ENCODE measurements at places on chromosomes 1 and 21.

DNA sequence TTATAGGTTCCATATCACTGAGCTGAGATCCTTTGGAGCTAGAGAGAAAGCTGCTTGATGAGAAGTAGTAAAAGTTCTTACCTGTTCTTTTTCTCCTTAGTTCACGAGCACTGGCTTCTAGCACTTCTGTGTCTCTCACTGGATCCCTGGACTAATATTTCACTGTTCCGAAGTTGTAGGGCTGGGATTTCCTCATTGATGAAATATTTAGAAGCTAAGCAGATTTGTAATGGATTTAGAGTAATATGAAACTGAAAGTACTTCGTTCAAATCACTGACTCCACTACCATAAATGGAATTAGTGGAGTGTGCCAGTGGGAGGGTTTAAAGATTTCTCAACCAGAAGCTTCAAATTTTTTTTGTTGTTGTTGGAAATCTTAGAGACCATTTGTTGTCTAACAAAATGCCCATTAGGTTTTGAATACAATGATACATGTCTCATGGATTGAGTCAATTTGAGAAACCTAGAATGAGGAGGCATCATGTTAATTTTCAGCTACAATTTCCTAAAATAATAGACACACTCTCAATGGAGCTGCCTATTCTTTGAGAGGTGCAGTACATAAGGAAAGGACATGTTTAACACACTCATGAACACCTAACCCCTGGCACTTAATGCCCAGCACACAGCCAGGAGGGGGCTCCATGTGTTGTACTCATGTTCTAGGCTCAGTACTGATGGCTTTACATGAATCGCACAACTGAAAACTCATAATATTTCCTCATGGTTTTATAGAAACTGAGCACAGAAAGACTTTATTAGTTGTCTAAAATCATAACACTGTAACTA lies at the start of gene GBP1:
Gene GBP1 (minus strand): TSS at position 130 of the 790 bp plus-strand sequence. CDS start 1,974 bp downstream, outside the sequence.
- DNase-seq = no peak

GRCh38 chr1:223785808-223786207 lies 59.9 kb downstream of the TP53BP2 start:
- no peak for DNase-seq

DNA sequence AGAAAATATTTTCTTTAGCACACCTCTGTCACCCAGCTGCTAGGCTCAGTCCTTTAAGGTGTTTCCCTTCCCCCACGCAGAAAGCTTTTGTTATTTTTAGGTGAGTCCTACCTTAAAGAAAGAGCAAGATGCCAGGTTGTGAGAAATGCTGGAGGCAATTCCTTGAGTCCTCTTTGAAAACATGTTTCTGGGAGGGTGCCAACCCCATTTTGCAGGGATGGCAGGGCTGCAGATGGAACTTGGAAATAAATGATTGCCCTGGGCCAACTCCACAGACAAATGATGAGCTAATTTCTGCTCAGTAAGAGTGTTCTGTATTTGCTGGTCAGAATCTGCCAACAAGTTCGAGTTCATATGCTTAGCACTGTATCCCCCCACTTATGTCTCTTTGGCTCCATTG lies 119.2 kb upstream of the RAB3GAP2 start:
- DNase-seq = no peak

DNA sequence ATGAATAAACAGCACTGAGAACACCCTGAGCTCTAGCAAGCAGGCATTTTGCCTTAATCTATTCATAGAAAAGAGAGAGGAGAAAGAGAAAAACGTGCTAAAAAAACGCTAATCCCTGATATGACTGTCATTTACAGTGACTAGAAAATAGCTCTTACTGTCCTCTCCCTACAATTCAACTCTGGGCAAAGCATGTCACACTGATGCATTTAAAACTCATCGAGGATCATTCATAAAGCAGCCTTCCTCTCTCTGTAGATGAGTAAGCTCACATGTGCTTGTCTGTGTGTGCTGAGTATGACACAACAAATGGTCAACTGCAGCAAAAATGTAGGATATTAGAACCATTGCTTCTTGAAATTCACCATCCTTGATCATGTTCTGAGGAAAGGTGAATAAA lies 109.0 kb downstream of the SGIP1 start:
- no peak for DNase-seq

GRCh38 chr1:19427087-19427781 lies 58.1 kb downstream of the CAPZB start:
- no peak for DNase-seq

GRCh38 chr1:107460035-107460434 lies 319.2 kb downstream of the NTNG1 start:
- DNase-seq = no peak

Measured in HS-27A (cell line).